ENCODE measurements at places on chromosomes 1 and 21. TPM values are rescaled to one million over a fixed set of nuclear protein-coding genes. Genes with fewer than 3 reads are reported as not detected.

DNA sequence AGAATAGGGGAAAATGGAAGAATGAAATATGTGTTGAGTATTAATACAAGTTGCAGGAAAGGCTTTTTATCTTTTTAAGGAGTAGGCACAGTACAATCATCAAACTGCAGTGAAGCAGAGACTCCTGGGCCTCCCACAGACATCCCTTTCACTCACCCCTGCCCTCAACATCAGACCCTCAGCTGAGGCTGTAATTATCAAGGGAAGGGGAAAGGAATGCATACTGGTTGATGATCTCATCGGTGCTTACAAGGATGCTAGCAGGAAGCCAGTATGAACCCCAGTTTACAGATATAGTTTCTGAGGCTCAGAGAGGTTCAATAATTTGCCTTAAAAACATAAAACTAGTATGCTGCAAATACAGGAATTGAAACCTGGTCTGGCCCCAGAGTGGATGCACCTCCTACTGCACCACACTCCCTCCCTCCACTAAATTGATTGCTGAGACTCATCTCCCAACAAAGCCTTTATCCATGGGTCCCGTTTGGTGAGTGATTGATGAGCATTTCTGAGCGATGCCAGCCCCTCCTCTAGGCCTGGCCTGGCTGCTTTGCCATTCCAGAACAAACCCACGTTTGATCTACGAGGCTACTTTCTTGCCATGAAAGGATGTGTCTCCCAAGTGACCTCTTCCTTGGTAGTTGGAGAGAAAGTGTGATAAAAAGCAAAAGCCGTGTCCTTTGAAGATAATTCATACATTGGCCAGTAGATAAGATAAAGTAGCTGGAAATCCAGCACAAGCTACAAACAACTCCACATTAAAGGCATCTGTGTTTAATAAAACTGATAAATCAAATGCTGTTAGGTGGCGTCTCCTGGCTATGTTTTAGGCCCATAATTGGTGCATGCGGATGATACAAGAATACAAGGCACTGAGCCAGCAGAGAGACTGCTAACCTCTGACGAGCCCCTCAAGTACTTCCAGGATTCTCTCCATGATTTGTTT lies 233.9 kb upstream of the CAMK1G start:
- peaks cover 4% of the 10 kb centered on the region for H3K4me1 ChIP-seq
- H3K27me3 ChIP-seq, result peaks cover 56% of the 10 kb centered on the region
- no peak overlapping the region for H3K27ac ChIP-seq
- no peak overlapping the region for H3K4me3 ChIP-seq

DNA sequence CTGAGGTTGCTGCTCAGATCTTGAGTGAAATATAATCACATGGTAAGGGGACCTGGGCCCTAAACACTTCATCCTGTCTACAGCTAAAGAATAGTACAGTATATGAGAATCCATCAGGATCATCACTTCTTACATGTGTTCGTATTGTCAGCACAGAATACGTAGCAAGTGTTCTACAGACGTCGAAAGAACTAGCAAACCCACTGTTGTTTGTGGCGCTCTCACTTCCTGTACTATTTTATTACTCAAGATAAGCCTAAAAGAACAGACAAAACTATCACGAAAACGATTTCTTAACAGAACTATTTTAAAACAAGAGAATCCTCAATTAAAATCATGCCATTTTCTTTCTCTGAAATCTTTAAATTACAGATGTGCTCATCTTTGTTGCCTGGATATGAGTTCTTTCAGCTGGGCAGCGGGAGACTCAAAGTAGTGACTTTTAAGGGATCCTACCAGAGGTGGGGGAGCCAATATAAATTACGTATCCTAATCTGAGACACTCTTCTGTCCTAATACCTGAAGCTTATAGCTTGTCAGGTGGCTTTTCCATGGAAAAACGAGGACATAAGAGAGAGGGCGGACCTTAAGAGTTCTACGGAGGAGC lies 724 bp downstream of the ST7L start:
- DNase-seq, result no peak
- no peaks in the 10 kb centered on the region for H3K27me3 ChIP-seq
- peak overlapping the region; percentile 98 for H3K4me3 ChIP-seq
- peak overlapping the region; percentile 99 for H3K27ac ChIP-seq

DNA sequence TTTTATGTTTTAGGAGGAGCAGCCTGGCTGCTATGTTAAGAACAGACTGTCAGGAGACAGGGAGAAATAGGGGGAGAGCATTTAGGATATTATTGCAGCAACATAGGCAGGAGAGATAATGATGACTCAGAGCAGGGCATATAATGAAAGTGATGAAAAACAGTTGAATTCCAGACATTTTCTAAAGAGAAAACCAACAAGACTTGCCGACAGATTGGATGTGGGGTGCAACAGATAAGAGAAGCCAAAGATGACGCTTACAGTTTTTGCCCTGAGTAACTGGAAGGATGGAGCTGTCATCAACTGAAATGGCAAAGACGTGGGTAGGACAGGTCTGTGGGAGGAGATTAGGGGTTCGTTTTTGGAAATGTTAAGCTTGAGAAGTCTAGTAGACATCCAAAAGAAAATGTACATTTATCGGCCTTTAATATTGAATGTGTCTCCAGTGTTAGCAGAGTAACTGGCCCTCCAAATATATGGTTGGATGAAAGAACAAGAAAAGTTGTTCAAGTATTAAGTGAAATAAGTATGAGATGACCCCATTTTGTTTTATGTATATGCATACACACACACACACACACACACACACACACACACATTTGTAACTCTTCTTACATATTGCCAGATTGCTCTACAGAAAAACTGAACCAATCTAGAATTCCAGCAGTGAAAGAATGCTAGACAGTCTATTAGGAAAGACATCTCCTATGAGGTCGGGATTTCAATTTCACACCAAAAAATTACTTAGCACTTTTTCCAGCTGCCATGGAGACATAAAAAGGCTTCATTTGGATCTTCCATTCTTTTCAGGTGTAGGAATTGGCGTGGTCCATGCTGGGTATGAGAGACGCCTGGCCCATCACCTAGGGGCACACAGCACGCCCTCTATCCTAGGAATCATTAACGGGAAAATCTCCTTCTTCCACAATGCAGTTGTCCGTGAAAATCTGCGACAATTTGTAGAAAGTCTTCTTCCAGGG lies 17.2 kb downstream of the DNAJC16 start:
- H3K27ac ChIP-seq, result no peak overlapping the region
- DNase-seq, result no peak
- peaks cover 14% of the 10 kb centered on the region for H3K36me3 ChIP-seq
- H3K27me3 ChIP-seq, result no peaks in the 10 kb centered on the region

GRCh38 chr1:2592672-2593071 lies 6.1 kb downstream of the PRXL2B start:
- H3K36me3 ChIP-seq, result no peaks in the 10 kb centered on the region
- H3K27ac ChIP-seq, result no peak overlapping the region
- peak overlapping the region; percentile 25 for H3K4me3 ChIP-seq
- no peak for DNase-seq

GRCh38 chr1:41041614-41042270 lies 20.2 kb upstream of the SLFNL1 start:
- DNase-seq, result no peak
- H3K27ac ChIP-seq, result no peak overlapping the region
- H3K4me1 ChIP-seq, result peaks cover 16% of the 10 kb centered on the region
- H3K4me3 ChIP-seq, result no peak overlapping the region
- H3K27me3 ChIP-seq, result no peaks in the 10 kb centered on the region

DNA sequence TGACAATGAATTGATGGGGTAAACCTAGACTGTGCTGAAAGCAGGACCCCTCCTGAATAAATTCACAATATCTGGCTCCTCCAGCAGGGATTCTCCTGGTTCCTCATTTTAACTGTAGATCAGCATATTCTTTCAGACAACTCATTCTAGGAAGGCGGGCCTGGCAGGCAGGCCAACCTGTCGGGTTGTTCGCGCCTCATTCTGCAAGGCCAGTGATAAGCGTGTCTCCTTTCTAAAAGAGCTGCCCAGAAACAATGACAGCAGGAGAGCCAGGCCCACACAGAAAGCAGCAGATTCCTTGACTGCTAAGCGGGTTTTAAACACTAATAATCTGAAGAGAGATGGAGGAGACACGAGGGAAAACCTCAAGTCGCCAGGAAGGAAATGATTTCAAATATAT lies 70.0 kb downstream of the NTPCR start:
- no peaks in the 10 kb centered on the region for H3K27me3 ChIP-seq
- DNase-seq, result no peak
- peak overlapping the region; percentile 27 for H3K27ac ChIP-seq
- no peak overlapping the region for H3K4me3 ChIP-seq
- peaks cover 36% of the 10 kb centered on the region for H3K4me1 ChIP-seq
- H3K36me3 ChIP-seq, result peaks cover 13% of the 10 kb centered on the region

DNA sequence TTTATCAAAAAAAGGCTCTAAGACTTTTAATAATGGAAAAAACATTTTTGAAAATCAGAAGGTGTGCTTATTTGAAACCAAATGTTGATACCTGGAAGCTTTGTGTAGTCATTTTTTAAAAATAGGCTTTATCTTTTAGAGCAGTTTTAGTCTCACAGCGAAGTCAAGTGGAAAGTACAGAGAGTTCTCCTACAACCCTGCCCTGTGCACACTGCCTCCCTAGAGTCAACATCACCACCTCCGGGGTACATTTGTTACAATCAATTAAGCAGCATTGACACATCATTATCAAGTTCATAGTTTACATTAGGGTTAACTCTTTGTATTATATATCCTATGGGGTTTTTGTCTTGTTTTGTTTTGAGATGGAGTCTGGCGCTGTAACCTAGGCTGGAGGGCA lies 10.7 kb upstream of the ERO1B start:
- H3K4me3 ChIP-seq, result no peak overlapping the region
- peaks cover 18% of the 10 kb centered on the region for H3K27me3 ChIP-seq
- no peaks in the 10 kb centered on the region for H3K36me3 ChIP-seq
- no peak for DNase-seq
- H3K27ac ChIP-seq, result no peak overlapping the region

- no peak overlapping the region for H3K27ac ChIP-seq
Measured at GRCh38 chr1:231861541-231862481, 235.2 kb downstream of the DISC1 start.

GRCh38 chr1:6790146-6790545 lies 4.9 kb downstream of the CAMTA1 start:
- H3K4me1 ChIP-seq, result peaks cover 53% of the 10 kb centered on the region
- H3K36me3 ChIP-seq, result peaks cover 3% of the 10 kb centered on the region
- no peak for DNase-seq
- no peak overlapping the region for H3K4me3 ChIP-seq
- H3K27me3 ChIP-seq, result no peaks in the 10 kb centered on the region

GRCh38 chr1:36643371-36644270 lies 160.9 kb upstream of the CSF3R start:
- H3K27me3 ChIP-seq, result peaks cover 75% of the 10 kb centered on the region
- H3K4me1 ChIP-seq, result no peaks in the 10 kb centered on the region
- no peak for DNase-seq
- H3K36me3 ChIP-seq, result peaks cover 4% of the 10 kb centered on the region
- H3K4me3 ChIP-seq, result no peak overlapping the region

DNA sequence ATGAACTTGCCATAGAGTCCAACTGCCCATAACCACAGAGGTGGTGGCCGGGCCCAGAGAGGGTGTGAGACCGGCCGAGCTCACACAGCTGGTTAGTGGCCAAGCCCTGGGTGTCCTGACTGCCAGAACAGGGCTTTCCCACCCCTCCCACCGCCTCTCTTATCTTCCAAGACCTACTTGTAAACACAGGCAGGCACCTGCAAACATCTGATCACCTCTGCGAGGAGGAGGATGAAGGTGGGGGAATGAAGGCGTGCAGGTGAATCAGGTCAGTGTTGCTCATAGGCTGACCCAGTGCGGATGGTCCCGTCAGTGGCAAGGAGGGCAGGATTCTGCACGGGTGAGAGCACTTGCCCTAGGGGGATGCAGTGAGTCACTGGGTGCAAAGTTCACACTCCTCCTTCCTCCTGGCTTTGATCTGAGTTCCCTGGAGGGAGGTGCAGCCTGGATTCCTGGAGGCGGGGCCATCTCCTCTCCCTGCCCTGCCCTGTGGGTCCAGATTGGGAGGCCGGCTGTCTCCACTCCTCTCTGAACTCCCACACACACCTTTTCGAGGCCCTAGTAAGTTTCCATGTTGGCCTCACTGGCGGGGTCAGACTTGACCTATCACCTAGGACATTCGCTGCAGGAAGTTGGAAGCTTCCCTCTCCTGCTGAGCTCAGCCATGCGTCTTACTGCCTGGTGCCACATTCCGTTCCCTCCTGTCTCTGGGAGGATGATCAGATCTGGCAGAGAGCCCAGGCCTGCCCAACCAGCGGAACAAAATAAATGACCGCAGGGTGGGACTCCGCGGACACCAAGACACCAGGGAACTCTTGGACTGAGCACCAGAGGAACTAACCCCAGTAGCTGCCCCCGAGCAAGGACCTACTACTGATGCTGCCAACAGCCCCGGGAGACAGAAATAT lies 7.3 kb downstream of the UQCRHL start:
- H3K27me3 ChIP-seq, result peaks cover 10% of the 10 kb centered on the region
- no peak overlapping the region for H3K4me3 ChIP-seq
- H3K36me3 ChIP-seq, result no peaks in the 10 kb centered on the region
- no peak for DNase-seq
- H3K4me1 ChIP-seq, result no peaks in the 10 kb centered on the region
- no peak overlapping the region for H3K27ac ChIP-seq

DNA sequence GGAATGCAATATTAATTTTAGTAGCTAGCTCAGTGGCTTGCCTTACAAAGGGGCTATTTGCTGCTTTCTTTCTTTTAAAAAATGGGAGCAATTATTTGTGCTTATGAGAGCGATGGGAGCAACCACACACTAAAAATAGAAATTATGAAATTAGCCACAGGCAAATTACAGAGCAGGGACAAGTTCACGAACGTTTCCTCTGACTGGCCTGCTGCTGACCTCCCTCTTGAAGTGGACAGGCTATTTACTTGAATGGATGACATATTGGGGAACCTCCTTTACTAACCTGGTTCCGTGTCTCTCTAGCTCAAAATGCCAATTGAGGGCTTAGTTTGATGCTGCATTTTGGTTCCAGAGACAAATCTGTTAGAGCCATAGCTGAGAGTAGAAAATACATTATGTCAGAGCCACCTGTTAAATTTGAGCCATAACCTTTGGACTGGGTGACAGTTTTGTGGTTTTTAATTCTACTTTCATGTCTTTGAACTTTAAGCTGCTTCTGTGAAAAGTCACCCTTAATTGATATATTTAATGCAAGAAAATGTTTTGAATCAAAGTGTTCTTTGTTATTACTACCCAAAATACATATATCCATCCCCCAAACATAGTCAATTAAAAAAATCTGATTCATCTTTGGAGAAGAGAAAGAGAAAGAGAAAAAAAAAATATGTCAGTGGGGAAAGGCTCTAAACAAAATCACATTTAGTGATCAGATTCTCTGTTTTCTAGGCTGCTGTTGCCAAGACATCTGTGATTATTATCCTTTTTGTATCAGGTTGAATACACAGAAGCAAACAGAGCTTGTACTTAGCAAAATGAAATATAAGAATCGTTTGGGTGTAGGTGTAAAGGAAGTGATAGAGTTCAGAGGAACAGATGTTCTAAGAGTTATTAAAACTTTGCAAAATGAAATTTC lies 351.9 kb downstream of the ADGRL2 start:
- H3K27ac ChIP-seq, result no peak overlapping the region
- no peaks in the 10 kb centered on the region for H3K4me1 ChIP-seq
- no peak for DNase-seq
- no peaks in the 10 kb centered on the region for H3K27me3 ChIP-seq
- H3K36me3 ChIP-seq, result no peaks in the 10 kb centered on the region

FMN2 gene
- not detected for total RNA-seq

NLRP3 gene
- total RNA-seq, result 9.2 TPM

WDR64 gene
- 0.37 TPM for total RNA-seq

OR2L2 gene
- 0.22 TPM for total RNA-seq

DESI2 gene
- total RNA-seq, result 13.4 TPM

CCDC185 gene
- not detected for total RNA-seq

PDXK gene
- 106 TPM for total RNA-seq

F13B gene
- total RNA-seq, result not detected

HCN3 gene
- total RNA-seq, result 1.5 TPM

ERVH48-1 gene
- total RNA-seq, result not detected

NOTCH2 gene
- 73.0 TPM for total RNA-seq

KPRP gene
- total RNA-seq, result not detected

TRIM58 gene
- total RNA-seq, result 44.2 TPM

All from T-helper 17 cell (primary cell).